ENCODE measurements at places on chromosomes 2 and 18.

- no peak for DNase-seq
These were observed 86.6 kb downstream of the VWC2L start for GRCh38 chr2:214497489-214497888.

- DNase-seq = no peak
These were observed 367.4 kb upstream of the MYT1L start for GRCh38 chr2:2698182-2699120.

DNA sequence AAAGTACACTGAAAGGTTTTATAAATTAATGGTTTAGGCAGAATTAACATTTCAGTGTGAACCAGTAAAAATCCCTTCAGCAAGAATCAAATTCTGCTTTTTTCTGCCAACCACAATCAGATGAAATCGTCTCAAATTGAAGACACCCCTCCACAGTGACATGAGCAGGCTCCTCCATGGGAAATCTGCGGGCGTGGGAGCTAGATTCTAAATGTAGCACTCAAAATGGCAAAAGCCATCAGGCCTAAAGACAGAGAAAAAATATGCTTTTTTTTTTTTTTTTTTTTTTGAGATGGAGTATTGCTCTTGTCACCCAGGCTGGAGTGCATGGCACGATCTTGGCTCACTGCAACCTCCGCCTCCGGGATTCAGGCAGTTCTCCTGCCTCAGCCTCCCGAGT lies 55.8 kb upstream of the MRPS9 start:
- no peak for DNase-seq

GRCh38 chr2:172395503-172395902 lies 31.9 kb upstream of the ITGA6 start:
- no peak for DNase-seq

GRCh38 chr2:206112108-206112507 lies 26.1 kb upstream of the INO80D start:
- no peak for DNase-seq

DNA sequence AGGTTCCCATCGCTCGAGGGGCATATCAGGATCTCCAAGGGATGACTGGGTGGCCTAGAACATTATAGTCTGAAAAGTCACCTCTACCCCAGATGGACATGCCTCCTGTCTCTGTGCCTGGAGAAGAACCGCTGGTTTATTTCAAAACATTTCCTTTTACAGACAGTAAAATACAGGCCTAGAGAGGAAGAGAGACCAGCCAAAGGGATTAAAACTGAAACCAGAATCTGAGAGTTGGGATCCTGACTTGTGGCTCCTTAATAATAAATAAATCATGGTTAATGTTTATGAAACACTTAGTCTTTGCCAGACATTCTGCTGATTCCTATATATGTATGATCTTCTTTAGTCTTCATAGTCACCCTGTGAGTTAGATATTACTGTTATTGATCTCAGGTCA lies 153.7 kb downstream of the DDX1 start:
- DNase-seq = no peak

DNA sequence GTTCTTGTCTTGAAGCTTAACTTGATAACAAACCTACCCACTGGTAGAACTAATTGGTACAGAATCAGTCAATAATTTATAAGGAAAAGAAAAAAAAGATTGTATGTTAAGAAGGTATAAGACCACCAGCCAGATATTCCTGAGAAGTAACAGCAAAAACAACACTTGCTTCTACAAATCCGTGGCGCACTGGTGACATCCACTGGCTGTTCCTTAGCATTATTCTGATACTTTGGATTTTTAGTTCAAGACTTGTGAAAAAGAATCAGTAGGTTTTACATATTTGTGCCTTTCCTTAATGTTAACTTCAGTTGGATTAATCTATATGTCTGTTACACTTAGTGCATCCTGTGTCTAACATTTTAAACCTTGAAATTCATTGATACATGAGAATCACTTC lies 141.8 kb downstream of the GRB14 start:
- DNase-seq = peak; percentile 5

DNA sequence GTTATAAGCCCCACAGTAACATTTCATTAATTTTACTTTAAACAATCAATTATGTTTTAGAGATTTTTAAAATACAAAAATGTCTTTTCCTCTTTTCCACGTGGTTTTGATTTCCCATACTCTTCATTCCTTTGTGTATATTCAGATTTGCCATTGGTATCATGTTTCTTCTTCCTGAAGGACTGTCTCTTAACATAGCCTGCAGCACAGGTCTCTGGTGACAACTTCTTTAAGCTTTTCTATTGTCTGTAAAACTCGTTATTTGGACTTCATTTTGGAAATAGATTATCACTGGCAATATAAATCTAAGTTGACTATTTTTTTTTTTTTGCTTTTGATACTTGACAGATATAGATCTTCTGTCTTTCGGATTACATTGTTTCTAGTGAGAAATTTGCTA lies 115.2 kb upstream of the KLHL29 start:
- DNase-seq = no peak

DNA sequence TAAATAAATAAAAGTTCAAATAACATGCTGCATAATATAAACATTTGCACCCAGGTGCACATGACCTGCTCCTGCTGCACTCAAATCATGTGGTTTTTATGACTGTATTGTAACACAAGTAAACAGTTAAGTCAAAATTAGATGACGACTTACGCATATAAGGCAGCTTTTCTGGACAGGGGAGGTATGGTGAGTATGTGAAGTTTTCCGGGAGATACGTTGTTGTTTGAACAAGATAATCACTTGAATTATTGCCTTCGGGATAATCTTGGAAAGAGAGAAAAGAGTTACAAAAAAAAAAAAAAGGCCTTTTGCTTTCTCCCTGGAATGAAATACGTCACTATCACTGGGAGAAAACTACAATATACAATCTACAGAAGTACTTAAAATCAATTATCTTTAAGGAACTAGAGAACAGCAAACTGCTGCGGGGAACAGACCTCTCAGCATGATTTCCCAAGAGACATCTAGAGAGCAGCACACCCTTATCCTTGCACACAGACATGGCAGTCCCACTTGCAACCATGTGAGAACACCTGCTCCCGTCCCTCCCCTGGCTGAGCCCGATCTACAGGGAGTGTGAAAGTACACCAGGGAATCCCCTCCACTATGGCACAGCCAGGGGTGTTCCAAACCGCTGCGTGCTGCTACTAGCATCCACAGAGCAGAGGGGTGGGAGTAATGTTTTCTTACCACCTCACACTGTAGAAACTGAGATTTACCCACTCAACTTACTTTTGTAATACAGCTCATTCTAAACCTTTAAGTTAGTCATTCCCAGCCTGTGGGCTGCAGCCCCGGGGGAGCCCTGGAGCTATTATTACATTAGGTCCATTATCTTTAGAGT lies 26.3 kb downstream of the B4GALT6 start:
- no peak for DNase-seq

DNA sequence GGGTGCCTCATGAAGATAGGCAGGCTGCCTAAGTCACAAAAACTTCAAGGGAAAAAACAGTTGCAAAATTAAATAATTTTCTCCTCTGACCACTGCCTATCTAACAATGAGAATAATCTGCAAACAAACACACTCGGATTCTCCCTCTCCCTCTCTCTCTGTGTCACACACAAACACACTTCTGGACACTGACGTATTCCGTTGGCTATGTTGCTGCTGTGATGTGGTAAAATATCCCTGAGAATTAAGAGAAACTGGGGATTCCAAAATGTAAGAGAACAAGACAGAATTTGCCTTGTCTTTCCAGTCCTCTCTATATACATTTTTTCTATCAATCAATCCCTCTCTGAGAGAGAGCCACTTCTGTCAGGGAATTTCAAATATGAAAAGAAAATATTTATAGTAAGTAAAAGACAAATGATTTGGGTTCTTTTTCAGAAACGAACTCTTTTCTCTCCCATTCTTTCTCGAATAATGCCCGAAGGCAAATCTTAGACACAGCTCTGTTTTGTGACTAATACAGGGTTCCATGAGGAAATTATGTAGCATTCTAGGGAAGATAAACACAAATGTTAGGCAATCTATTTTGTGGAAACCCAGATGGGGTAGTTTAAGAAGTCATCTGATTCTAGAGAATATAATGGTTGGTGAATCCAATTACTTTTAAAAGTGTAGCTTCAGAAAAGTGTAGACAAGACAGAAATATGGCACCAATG lies 310.3 kb upstream of the CYP26B1 start:
- peak; percentile 5 for DNase-seq

- DNase-seq = no peak
These were observed 34.7 kb downstream of the TRABD2A start for GRCh38 chr2:84846041-84846663.

GRCh38 chr2:198327526-198327925 lies 523.1 kb downstream of the PLCL1 start:
- no peak for DNase-seq

- DNase-seq = no peak
These were observed 23.6 kb upstream of the KCNG2 start for GRCh38 chr18:79774111-79774510.

DNA sequence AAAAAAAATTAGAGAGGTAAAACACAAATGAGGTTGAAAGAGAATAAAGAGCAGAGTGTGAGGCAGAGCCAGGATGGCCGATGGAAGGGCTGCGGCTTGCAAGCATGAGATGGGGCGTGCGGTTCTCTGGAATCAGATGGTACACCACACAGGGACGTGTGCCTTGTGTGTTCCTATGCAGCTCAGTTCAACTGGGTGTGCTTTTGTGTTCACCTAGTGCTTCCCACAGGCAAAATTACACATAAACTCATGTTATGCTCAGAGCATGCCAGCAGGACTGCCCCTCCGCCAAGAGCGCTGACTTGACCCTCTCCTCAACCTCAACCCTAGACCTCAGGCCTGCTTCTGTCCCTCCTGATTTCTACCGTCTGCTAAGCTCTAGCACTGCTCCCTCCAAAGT lies 24.4 kb downstream of the STARD7 start:
- no peak for DNase-seq

DNA sequence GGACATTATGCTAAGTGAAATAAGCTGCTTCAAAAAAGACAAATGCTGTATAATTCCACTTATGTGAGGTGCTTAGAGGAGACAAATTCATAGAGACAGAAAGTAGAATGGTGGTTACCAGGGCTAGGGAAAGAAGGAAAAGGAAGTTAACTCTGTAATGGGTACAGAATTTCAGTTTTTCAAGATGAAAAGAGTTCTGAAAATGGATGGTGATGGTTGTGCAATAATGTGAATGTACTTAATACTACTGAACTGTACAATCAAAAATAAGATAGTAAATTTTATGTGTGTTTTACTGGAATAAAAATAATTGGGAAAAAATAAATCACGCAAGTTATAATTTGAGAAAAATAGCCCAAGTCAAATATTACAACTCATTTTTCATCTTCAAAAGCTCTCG lies 27.5 kb downstream of the ARHGAP25 start:
- DNase-seq = no peak

- DNase-seq = no peak
These were observed 231.4 kb downstream of the HAUS1 start for GRCh38 chr18:46335534-46336101.

GRCh38 chr2:63408530-63408929 lies 179.7 kb downstream of the WDPCP start:
- no peak for DNase-seq

GRCh38 chr2:239328351-239329191 lies 72.2 kb downstream of the HDAC4 start:
- DNase-seq = peak; percentile 79

GRCh38 chr2:23925702-23926289 lies 1.1 kb downstream of the ATAD2B start:
- DNase-seq = no peak

- DNase-seq = no peak
These were observed 37.4 kb upstream of the ALPP start for GRCh38 chr2:232341061-232341738.

- DNase-seq = no peak
These were observed 32.8 kb downstream of the SOWAHC start for GRCh38 chr2:109646961-109647360.

- no peak for DNase-seq
These were observed 57.0 kb upstream of the HPCAL1 start for GRCh38 chr2:10245661-10246060.

- DNase-seq = no peak
These were observed 118.1 kb downstream of the KLHL29 start for GRCh38 chr2:23503097-23503496.

DNA sequence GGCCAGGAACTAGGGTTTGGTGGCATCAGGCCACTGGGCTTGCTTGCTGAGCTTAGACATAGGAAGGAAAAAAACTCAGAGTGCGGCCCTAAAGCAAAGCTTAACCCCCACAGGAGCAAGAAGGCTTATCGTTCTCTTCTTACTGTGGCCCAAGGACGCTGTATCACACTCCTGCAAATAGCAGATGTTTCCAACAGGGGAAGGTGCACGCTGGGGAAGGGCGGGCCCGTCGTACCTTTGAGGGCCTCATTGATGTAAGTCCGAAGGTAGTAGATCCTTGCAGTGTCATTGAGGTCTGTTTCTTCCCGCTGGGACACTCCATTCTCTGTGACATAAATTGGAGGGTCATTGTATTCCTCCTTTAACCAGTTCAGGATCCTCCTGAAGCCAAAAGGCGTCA lies 46.6 kb downstream of the LCT start:
- DNase-seq = no peak

GRCh38 chr2:136402281-136402680 lies 284.3 kb upstream of the CXCR4 start:
- DNase-seq = no peak

- no peak for DNase-seq
These were observed 23.8 kb upstream of the YWHAQ start for GRCh38 chr2:9654452-9655100.

- DNase-seq = no peak
These were observed 2.3 kb downstream of the MAT2A start for GRCh38 chr2:85541262-85541661.

DNA sequence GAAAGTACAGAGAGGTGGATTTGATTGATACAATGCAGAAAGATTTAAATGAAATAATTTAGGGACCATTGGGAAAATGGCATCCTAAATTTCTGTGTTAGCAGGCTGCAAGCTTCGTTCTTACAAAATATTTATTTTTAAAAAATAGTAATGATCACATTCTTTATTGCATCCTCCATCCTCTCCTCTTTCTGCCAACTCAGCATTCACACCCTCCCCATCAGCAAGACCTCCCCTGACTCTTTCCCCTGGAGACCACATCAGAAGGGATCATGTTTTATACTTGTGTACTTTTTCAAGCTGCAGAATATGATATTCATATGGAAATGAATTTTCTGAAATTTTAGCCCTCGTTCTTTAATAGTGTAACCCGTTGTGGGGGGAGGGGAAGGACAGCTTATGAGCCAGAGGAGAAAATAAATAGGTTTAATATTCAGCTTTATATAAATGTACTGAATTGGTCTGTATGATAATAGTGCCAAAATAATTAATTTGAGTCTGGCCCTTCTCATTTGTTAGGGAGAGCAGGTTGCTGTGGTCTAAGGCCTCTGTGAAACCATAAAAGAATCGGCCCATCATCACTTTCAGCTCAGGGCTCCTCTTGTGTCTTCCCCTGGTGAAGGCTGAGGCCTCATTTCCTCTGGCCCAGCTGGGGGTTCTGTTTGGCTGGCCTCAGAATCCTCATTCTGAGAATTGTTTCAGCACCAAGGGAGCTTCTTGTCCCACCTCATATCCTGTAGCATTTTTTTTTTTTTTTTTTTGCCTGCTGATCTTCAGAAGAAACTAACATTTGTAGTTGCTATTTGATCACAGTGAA lies 330.8 kb downstream of the TXNL1 start:
- no peak for DNase-seq

- no peak for DNase-seq
These were observed 136.4 kb upstream of the SLC1A4 start for GRCh38 chr2:64852771-64853241.

Data from fibroblast of the conjunctiva (primary cell).